ENCODE measurements at places on chromosomes 7 and 10.

GRCh38 chr7:107744345-107744750 lies 406 bp downstream of the CBLL1 start:
- DNase-seq = no peak

- DNase-seq = no peak
These were observed 16.6 kb downstream of the PLPP4 start for GRCh38 chr10:120473593-120473992.

DNA sequence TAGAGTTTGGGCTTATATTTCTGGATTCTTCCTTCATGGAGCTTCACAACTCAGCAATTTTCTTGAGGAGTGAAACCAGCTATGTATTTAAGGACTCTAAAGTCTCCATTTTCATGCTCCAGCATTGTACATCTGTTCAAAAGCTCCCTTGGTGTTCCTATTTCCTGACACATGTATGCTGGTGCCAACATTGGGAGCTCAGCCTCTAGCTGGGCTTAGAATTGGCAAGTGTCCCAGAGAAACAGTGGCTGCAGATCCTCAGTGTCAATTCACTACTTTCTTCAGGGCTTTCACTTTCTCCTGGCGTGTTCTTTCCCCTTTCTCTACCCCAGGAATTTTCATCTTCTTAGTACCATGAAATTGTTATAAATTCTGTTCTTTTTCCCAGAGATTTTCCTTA lies 103.1 kb downstream of the ZNF467 start:
- no peak for DNase-seq

DNA sequence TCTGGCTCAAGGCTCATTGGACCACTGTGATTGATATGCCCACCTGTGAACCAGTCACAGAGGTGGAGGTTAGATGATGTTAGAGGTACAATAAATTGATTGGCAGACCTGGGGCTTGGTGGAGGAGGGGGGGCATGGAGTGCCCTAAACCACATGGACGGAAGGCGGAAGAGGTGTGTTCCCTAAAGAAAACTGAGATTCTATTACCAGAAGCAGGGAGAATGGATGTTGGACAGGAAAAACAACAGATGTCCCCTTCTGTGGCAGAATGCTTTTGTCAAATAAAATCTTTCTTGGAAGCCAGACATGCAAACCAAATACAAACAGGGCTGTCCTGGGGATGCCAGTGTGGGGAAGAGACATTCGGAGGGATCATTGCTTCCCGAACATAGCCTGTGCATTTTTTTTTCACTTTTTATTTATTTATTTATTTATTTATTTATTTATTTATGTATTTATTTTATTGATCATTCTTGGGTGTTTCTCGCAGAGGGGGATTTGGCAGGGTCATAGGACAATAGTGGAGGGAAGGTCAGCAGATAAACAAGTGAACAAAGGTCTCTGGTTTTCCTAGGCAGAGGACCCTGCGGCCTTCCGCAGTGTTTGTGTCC lies 433.9 kb downstream of the RPS24 start:
- no peak for DNase-seq

DNA sequence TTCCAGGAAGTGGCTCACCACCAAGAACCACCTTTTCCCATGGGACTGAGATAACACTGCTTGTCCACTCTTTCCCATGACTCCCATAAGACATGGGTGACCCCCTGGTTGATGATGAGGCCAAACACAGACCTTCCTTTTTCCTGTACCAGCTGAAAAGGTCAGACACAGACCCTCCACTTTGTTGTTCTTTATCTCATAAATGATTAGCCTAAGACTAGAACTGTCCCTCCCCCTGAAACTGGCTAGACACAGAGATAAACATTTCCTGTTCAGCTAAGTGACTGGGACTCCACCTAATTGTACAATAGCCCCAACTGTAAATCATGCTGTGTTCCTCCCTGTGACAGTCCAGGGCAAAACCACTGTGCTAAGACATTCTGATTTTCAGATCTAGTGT lies 8.2 kb upstream of the NRG3 start:
- DNase-seq = no peak

All from thoracic aorta (tissue), 2 donors.